ENCODE measurements at places on chromosomes 2 and 18.

GRCh38 chr2:2180446-2180845 lies 150.6 kb downstream of the MYT1L start:
- DNase-seq, result no peak

GRCh38 chr2:45812011-45812500 lies 160.6 kb downstream of the PRKCE start:
- peak; percentile 80 for DNase-seq

- no peak for DNase-seq
Measured at GRCh38 chr2:135825550-135826176, 11.3 kb downstream of the LCT start.

- no peak for DNase-seq
Measured at GRCh38 chr2:185291035-185291647, 447.5 kb upstream of the FSIP2 start.

GRCh38 chr18:59142274-59142673 lies 2.6 kb downstream of the SEC11C start:
- no peak for DNase-seq

GRCh38 chr18:51195086-51195450 lies 2.4 kb downstream of the MEX3C start:
- no peak for DNase-seq

GRCh38 chr18:11307716-11308115 lies 158.3 kb upstream of the PIEZO2 start:
- no peak for DNase-seq

GRCh38 chr18:49884959-49885358 lies 71.6 kb upstream of the ACAA2 start:
- DNase-seq, result no peak

DNA sequence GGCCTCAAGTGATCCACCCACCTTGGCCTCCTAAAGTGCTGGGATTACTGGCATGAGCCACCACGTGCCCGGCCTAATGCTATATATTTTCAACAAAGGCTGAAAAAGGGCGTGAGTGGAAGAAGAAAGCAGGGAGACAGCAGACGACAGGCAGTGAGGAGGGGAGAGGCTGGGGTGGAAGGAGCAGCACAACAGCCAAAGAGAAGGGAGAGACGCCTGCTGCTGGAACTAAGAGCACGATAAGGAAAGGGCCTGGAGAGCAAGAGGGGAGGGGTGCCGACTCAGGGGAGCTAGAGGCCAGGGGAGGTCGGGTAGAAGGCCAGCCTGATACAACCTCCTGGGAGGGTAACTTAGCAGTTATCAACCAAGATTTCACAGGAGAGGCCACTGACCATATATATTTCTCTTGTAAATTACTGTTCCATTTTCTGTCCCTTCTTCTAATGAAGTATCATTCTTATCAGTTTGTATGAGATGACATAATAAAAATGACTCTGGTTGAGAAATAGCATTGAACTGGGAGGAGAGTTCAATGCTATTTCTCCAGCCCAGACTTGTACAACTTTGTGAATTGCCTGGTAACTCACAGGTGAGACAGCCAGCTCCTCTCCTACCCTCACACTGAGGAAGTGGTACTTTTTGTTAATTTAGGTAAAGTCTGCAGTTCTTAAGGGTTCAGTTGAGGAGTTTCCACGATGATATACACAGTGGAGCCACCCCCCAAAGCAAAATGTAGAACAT lies 5.8 kb upstream of the RNU4ATAC start:
- DNase-seq, result no peak

- DNase-seq, result no peak
Measured at GRCh38 chr2:232250246-232251175, 128.0 kb upstream of the ALPP start.

DNA sequence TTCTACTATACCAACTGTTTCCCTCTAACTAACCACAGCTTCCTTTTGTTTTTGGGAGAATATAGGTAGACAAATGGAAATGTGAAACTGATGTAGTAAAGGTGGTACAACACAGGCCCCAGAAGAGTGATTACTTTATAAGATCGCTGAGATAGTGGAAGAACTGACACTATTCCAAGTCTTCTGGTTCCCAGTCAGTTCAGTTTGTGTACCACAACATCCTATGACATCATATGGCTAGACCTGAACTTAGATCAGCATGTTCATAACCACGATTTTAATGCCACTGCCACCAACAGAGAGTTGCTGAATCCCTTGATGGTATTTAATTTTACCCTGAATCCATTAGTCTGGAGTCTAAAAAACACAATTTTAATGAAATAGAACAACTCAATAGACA lies 328.9 kb downstream of the GPD2 start:
- DNase-seq, result no peak

DNA sequence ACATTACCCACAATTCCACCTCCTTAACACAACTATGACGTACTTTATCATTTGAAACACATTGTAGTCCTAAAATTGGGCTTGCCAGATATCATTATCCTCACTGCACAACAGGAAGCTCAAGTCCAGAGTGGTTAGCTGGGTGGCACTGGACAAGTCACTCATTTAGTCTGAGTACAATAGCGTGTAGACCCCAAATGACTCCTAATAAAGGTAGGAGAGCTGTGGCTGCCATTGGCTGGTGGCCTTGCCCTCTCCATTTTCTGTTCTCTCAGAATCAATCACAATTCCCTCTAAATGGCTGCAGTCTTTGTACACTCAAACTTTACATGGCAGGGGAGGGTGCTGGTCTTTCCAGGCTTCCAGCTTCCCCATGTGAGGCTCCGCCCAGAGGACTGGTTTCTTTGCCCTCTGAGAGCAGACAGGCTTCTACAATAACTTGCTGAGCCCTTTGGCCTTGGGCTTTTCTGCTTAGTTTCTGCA lies 11.7 kb downstream of the PSTPIP2 start:
- no peak for DNase-seq

DNA sequence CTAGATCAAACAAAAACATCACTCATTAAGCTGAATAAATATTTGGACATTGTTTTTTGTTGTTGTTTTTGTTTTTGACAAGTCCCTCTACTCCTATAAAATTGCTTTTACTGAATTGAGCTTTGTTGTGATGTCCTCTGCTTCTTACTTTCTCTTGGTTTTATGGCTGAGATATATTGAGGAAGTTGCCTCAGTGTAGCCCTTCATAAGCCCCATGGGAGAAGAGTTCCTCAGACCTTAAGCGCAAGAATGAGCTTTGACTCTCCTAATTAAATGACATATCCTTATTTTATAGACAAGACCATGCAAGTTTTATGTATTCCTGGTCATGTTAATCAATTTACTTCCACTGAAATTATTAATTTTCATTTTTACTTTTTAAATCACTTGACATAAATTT lies 54.9 kb downstream of the CERKL start:
- DNase-seq, result no peak

DNA sequence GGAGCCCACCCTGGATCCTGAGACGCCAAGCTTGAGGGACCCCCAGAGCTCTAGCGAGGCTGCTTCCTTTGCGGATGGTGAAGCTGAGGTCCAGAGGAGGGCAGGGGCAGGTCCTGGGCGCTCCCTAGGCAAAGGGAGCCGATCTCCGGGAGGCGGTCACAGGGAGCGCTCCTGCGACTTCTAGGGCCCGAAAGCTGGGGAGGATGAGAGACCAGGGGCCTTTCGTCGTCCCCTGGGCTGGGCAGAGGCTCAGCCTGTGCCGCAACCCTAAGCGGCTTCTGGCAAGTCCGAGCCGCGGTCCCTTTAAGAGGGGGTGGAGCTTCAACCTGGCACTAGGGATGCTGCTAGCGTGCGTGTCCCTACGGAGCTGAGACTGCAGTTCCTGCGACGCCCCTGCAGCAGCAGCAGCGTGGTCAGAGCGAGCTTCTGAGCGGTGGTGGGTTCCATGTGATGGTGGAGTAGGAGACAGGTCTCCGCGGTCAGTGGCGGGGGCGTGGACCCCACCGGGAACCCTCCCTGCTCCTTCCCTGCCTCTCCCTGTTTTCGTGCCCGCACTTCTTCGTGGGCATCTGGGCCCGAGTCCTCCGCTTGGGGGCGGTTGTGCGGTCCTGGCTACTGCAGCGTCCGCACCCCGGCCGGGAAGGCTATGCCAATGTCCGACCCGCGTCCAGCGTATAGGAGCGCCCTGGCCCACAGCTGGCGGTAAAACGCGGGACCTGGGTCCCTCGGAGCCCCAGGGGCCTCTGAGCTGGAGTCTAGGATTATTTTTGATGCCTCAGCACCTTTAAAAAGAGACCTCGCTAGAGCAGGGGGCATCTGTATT lies 154.6 kb downstream of the CCDC74A start:
- peak; percentile 51 for DNase-seq

DNA sequence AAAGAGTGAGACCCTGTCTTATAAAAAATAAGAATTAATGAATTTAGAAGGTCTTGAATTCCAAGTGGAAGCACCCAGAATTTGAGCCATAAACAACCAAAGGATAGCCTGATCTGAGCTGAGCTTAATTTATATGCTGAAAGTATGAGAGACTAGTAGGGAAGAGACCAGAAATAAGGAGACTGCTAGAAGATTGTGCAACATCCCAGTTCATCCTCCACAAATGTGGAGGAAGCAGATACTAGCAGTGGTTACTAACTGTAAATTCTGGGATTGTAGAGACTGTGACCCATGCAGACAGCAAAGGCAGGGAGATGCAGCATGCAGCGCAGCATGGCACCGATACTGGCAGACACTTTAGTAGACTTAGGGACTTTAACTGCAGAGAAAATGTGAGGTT lies 1.5 kb upstream of the SULT1C2 start:
- no peak for DNase-seq

DNA sequence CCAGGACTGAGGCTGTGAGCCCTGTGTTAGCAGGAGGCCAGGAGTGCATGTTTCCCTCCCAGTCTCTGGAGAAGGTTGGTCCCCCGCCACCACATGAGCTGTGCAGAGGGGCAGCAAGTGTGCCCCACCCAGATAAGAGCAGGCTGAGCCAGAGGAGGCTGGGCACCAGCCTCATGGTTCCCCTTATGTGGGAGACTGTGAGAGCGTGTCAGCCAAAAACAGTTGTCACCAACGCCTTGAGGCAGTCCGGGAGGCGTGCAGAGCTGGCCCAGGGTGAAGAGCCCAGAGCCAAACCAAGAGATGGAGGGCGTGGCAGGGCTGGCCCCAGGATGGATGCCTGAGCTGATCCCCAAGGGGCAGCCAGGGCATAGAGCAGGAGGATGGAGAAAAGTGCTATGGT lies 128.7 kb upstream of the GLI2 start:
- DNase-seq, result no peak

- no peak for DNase-seq
Measured at GRCh38 chr2:279366-279765, 8.5 kb downstream of the ALKAL2 start.

DNA sequence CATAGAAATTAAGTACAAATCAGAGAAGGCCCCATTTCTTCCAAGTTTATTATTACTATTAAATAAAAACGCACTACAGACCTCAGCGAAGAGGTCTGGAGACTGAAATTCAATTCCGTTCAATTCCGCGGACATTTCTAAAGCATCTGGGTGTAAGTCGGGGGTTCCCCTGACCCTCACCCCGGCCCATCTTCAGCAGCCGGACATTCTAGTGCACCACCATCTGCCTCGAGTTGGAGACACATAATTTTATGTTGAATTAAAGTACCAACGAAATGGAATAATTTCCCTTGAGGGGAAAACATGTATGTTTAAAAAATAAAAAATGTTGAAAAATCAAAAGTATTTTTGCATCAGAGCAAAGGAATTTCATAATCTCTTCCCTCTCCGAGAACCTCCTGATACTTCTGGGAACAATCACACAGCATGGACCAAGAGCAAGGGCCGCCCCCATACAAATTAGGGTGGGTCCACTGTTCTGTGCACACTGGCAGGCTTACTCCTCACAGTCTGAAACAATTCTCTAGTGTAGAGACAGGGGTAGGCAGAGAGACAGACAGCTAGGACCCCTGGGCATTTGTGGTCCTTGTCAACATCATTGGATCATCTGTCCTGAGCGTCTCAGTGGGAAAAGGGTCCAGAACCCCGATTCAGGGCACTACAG lies 29.3 kb downstream of the MBP start:
- DNase-seq, result no peak

DNA sequence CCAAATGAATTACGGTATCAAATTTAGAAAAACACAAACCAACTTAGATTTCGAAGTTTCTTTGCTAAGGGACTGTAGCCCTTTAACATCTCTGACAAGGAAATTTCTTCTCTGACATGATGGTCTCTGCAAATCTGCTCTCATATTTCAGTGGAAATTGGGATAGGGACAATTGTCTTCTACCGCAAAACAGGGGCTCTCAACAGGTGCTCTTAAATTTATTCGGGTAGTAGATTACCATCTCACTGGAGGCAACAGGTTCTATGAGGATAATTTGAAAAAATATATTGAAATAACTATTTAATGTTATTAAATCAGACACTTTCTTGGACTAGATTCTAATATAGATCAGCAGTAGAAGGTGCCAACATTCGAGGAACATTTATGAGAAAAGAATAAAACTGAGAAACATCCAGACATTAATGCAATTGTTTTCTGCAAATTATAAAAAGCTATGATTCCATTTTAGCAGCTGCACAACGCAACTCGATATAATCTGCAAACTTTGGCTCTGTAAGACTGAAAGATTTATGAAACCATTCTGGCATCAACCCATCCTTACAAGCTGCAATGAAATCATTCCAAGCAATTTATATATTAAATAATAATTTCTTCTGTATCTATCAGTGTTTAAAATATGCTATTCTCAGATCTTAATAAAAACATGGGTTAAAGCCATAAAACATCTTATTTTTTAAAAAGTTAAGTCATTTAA lies 10.0 kb upstream of the BCL2 start:
- no peak for DNase-seq

GRCh38 chr18:37422596-37422995 lies 143.0 kb downstream of the CELF4 start:
- DNase-seq, result no peak

DNA sequence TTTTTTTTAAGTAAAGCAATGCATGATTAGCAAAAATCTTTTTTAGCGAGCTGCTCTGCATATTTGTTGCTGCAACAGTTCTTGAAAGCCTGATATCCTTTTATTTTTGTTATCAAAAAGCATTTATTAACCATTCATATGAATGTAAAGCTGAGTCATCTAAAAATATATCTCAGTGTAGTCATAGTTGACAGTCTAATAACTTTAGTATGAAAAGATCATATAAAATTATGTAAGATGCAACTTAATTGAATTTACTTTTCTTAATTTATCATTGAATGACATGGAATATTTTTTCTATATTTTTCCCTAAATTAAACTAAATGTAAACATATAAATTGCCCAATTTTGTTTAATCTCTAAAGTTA lies 8.5 kb downstream of the UGP2 start:
- DNase-seq, result no peak

GRCh38 chr2:120985997-120986651 lies 250.5 kb downstream of the GLI2 start:
- DNase-seq, result no peak

- no peak for DNase-seq
Measured at GRCh38 chr18:336713-337112, 68.9 kb upstream of the THOC1 start.

- no peak for DNase-seq
Measured at GRCh38 chr2:72924353-72925240, 7.3 kb downstream of the EMX1 start.

GRCh38 chr2:8257502-8257901 lies 424.4 kb upstream of the ID2 start:
- no peak for DNase-seq

DNA sequence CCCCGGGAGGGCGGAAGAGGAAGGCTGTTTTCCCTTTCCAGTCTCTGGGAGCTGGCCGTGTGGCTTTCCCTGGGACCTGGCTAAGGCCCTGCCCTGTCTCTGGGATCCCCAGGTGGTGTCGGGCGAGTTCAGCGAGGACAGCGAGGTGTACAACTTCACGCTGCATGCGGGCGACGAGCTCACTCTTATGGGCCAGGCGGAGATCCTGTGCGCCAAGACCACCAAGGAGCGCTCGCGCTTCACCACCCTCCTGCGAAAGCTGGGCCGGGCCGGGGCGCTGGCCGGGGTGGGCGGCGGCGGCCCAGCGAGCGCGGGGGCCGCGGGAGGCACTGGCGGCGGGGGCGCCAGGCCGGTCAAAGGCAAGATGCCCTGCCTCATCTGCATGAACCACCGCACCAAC lies 11.2 kb downstream of the GAREM2 start:
- DNase-seq, result no peak
